ENCODE measurements at places on chromosomes 13 and 19.

DNA sequence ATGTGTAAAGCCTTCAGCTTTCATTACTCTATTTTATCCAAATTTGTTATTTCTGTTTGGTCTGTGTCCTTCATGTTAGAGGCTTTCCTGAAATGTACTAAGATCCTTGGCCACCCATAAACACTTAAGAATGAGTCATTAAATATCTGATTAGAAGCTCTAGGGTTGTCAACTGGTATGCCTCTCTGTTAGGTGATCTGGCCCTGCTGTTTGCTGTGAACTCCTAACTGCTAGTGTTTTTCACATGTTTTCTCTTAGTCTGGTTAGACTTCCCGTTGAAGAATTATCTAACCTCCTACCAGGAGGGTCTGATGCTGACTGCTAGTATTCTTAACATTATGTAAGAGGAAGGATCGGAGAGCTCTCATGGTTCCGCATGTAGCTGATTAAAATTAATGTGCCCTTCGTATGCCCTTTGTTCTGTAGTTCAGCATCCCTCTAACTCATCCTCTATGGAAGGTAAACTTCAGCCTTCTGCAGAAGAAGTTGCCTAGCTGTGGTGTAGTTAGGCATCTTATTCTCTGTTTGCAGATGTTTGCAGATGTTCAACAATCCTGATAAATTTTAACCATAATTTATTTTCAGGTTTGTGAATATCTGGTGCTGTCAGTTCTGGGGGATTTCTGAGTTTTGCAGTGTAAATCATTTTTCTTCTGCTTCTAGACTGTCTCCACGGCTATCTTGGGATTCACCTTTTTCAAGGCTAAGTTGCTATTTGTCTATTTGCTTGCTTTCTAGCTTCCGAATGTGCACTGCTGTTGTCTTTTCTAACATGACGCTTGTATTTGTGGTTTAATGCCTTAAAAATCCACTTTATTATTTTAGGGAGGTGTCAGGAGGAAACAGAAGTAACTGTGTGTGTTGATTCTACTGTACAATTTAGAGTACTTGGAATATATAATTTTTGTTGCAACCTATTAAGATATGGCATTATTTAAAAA lies 207.2 kb upstream of the SPRY2 start:
- DNase-seq, result no peak

DNA sequence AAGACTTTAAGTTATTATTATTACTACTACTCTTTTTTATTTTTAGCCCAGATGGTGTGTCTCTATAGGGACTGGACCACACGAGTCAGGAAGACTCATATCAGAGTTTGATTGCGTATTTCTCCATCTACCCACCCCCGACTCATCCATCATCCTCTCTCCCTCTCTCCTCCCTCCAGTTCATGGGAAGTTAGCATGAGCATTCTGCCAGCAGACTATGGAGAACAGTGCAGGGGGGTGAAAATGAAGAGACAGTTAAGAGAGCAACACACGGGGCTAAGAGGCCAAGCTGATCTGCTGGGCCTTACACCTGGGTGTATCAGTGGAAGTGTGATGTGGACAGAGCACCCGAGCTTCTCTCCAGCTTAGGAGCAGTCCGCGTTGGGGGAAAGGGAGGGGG lies 95.0 kb downstream of the UQCRFS1 start:
- no peak for DNase-seq

- DNase-seq, result no peak
Measured at GRCh38 chr19:12636631-12637030, 25.9 kb downstream of the ZNF791 start.

- DNase-seq, result no peak
Measured at GRCh38 chr19:24142771-24143170, 55.8 kb downstream of the ZNF254 start.

GRCh38 chr13:34738254-34738992 lies 203.6 kb upstream of the NBEA start:
- no peak for DNase-seq

DNA sequence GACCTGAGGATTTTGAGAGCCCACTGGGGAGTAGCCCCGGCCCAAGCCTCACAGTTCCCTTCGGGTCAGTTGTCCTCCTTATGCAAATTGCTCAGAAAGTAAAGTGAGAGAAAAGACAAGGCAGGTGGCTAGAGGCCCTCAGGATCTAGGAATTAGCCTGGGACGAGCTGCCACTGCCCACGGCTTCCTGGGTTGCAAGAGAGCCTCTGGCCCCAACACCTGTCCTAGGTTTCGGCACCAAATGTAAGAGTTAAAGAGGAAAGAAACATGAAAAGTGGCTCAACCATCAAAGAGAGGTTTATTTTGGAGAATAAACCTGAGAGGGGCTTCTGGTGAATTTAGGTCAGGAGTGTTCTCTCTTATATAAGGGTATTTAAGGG lies 25.6 kb downstream of the TMEM255B start:
- no peak for DNase-seq

- DNase-seq, result no peak
Measured at GRCh38 chr19:2050349-2050990, 574 bp downstream of the MKNK2 start.

DNA sequence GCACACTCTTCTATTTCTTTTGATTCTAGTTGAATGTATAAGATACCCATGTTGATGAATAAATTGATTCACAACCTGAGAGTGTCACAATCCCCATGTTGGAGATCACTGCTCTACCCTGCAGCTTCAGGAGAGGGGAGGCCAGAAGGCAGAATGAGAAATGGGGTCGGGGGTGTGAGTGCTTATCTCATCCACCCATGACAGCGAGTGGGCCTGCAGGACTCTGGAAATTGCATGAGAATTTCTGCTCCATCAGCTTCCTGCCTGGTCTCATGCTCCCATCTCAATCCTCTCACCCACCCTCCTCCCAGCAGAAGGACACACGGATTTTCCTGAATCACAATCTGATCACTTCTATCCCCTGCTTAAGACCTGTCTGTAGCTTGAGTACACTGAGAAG lies 22.9 kb upstream of the IGFL1 start:
- DNase-seq, result no peak

DNA sequence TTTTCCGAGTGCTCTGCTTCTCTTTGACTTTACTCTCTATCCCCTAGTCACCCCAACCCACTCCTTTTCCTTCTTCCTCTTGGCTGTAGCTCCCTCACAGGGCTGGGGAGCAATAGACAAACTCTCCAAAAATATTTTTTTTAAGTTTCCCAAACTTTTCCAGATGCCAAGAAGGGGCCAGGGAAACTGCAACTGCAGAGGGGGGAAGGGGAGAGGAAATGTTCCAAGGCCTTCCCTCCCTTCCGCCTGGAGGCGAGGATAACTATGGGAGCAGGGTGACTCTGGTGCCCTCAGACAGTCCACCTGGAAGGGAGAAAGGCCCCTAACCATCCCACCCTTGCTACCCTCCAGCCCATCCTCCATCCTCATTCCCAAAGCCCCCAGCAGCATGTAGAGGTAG lies 49.4 kb downstream of the LYL1 start:
- DNase-seq, result no peak

GRCh38 chr13:31605076-31605860 lies 134.1 kb upstream of the RXFP2 start:
- DNase-seq, result no peak
